ENCODE measurements at places on chromosomes 12 and 14. TPM values are rescaled to one million over a fixed set of nuclear protein-coding genes. Genes with fewer than 3 reads are reported as not detected.

DNA sequence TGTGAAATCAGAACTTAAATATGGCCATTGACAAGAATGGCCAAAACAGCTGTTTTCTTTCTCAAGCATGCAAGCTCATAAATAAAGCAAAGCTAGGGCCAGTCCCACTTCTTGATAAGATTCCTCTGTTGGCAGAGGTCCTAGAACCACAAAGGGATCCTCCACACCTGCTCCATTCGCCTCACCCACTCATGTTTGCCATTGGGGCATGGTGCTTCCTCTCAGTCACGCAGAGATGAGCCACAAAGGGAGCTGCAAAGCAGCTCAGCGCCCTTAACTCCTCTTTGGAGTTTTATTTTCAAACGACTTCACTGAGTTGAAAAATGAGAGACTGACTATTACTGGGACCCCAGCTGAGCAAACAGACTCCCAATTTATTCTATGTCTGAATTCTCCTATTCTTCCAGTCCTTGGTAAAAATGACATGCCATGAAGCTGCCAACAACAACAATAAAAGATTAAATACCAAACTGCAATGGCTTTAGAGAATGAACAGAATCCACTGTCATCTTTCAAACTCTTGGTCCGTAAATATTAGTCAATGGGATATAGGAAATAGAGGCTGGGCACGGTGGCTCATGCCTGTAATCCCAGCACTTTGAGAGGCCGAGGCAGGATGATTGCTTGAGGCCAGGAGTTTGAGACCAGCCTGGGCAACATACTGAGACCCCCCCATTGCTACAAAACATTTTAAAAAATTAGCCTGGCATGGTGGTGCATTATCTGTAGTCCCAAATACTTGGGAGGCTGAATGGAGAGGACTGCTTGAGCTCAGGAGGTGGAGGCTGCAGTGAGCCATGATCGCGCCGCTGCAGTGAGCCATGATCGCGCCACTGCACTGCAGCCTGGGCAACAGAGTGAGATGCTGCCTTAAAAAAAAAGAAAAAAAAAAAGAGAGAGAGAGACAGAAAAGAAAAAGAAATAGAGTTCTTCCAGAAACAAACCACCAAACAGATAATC lies 16.4 kb downstream of the MANSC1 start:
- no peak overlapping the region for H3K4me3 ChIP-seq
- H3K36me3 ChIP-seq, result no peaks in the 10 kb centered on the region
- no peaks in the 10 kb centered on the region for H3K4me1 ChIP-seq

DNA sequence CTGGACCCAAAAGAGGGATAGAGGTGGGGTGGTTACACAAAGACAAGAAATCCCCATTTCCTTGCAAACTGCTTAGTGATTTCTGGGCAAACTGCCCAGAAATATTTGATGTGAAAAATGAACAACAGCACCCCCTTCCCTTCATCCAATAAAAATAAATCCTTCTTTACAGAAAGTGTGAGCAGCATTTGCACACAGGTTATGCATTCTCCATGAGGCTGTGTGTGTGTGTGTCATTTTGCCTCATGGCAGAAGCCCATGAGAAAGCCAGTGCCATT lies 17.2 kb upstream of the NRXN3 start:
- H3K27ac ChIP-seq, result no peak overlapping the region
- no peaks in the 10 kb centered on the region for H3K27me3 ChIP-seq
- H3K4me3 ChIP-seq, result no peak overlapping the region
- no peak for DNase-seq

DNA sequence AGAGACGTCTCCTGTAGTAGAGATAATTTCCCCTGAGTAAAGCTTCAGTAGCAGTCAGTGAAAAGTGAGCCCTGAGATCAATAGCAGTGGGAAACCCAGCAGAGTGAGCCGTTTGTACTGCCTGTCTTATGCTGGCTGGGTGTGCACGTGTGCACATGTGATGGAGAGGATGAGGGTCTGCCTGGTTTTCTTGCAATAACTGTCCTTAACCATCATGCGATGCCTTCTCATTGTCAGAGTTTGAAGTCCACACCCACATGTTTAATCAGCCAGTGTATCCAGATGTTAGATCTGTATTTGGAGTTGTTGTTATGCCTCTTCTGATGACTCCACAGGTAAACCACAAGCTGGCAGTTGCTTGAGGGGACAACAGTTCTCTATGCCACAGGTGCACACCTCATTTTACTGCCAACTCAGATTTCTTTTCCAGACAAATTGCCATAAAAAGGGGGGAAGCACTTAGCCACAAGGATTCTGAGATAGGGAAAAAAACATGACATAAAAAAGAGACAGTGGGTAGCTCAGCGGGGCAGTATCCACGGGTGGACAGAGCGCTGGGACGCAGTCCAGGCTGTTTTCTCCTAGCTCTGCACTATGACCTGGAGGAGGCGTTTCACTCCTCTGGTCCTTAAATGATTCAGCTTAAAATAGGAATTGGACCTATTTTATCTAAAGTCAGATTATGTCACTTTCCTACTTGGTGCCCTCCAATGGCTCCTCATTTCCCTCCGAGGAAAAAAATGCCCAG lies 192.3 kb downstream of the ANO6 start:
- H3K27ac ChIP-seq, result no peak overlapping the region
- H3K36me3 ChIP-seq, result no peaks in the 10 kb centered on the region
- no peaks in the 10 kb centered on the region for H3K27me3 ChIP-seq
- H3K4me1 ChIP-seq, result no peaks in the 10 kb centered on the region

DNA sequence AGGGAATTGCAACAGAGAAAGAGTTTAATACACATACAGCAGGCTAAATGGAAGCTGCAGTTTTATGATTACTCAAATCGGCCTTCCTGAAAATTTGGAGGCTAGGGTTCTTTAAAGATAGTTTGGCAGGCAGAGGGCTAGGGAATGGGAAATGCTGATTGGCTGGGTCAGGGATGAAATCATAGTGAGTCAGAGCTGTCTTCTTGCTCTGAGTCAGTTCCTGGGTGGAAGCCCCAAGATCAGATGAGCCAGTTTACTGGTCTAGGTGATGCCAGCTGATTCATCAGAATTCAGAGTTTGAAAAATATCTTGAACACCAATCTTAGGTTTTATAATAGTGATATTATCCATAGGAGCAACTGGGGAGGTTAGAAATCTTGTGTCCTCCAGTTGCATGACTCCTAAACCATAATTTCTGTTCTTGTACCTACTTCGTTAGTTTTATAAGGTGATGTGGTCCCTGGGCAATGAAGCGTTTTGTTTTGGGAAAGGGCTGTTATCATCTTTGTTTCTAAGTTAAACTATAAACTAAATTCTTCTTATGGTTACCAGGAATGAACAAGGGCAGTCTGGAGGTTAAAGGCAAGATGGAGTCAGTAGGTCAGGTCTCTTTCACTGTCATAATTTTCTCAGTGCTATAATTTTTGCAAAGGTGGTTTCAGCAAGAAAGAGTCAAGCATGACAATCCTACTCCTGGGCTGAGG lies 257.8 kb upstream of the CCDC196 start:
- no peak overlapping the region for H3K4me3 ChIP-seq
- H3K4me1 ChIP-seq, result no peaks in the 10 kb centered on the region
- no peak for DNase-seq
- H3K36me3 ChIP-seq, result no peaks in the 10 kb centered on the region

- H3K4me1 ChIP-seq, result no peaks in the 10 kb centered on the region
- H3K27ac ChIP-seq, result peak overlapping the region; percentile 77
- no peak for DNase-seq
- no peaks in the 10 kb centered on the region for H3K36me3 ChIP-seq
- H3K4me3 ChIP-seq, result peak overlapping the region; percentile 75
Observed at GRCh38 chr12:132909030-132909368, 21.6 kb upstream of the CHFR start.

The SSTR1 gene
- total RNA-seq, result not detected
